ENCODE measurements at places on chromosomes 12 and 14.

- DNase-seq = no peak
These were observed 42.2 kb upstream of the TBX3 start for GRCh38 chr12:114726092-114726710.

- DNase-seq = no peak
These were observed 33.7 kb upstream of the HELB start for GRCh38 chr12:66268562-66268961.

DNA sequence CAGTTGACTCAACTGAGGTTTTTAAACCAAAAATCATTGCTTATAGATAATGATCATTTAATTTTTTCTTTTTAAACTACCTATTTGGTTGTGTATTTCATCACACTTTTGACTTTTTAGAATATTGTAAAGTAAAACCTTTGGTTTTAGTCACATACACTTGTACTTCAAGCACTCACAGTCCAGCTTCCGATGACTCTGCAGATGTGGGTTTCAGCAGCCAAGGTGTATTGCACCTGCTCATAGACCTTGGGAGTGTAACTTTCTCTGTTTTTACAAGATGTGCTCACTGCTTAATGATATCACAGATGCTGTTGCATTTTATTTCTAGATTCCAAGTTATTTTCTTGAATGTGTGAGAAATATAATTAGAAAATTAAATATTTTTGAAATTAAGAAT is 188.3 kb upstream of the SLC38A2 start:
- no peak for DNase-seq

- no peak for DNase-seq
These were observed 1.8 kb upstream of the MYL6B start for GRCh38 chr12:56150563-56150962.

GRCh38 chr14:33592297-33592696 is 358.6 kb downstream of the EGLN3 start:
- peak; percentile 24 for DNase-seq

- no peak for DNase-seq
These were observed 29.3 kb downstream of the MYF5 start for GRCh38 chr12:80745851-80746505.

- DNase-seq = no peak
These were observed 10.4 kb downstream of the NGB start for GRCh38 chr14:77260631-77261030.

DNA sequence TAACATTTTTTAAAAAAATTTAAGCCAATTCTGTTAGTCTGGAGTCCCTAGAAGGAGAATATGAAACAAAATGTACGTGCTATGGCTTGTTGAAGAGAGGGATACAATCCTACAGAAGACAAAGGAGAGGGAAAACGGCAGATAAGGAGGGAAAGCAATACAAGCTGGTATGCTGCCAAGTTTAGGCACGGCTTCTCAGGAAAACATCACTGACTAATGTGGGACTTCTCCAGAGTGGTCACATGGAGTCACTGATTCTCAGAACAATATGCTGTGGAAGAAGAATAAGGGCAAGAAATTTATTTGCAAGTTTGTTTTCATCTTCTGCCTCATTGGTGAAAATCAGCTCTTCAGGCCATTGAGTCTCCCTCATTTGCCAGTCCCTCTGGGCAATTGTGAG is 22.9 kb upstream of the NR1H4 start:
- DNase-seq = peak; percentile 48

- no peak for DNase-seq
These were observed 4.4 kb upstream of the DCP1B start for GRCh38 chr12:2008677-2009076.

DNA sequence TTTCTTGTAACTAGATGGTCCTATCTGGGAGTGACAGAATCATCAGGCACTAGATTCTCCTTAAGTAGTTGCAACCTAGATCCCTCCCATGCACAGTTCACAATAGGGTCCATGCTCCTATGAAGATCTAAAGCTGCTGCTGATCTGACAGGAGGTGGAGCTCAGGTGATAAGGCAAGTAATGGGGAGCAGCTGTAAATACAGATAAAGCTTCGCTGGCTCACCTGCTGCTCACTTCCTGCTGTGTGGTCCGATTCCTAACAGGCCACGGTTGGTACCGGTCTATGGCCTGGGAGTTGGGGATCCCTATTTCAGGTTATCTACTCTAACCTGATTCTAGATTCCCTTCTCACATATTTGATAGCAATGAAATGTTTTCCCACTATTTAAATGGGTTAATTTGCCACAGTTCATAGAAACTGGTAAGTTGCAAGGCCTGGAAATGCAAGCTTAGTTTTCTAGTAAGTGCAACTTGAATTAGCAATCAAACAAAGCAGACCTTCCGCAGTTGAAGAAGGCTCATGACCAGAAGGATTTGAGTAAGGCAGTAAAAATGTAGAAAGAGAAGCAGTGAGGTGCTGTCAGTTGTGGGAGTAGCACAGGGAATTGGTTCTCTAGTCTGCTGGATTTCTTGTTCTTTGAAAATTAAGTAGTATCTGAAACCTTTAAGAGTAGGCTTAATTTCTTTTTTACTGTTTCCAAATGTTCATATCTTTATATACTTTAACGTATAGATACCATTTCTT is 332.3 kb downstream of the EGLN3 start:
- DNase-seq = no peak

- no peak for DNase-seq
These were observed 4.0 kb downstream of the NUDT14 start for GRCh38 chr14:105177082-105177481.

- DNase-seq = no peak
These were observed 13.6 kb downstream of the ITGA7 start for GRCh38 chr12:55694188-55694515.

- DNase-seq = no peak
These were observed 37.0 kb upstream of the FBXO33 start for GRCh38 chr14:39469094-39469710.

DNA sequence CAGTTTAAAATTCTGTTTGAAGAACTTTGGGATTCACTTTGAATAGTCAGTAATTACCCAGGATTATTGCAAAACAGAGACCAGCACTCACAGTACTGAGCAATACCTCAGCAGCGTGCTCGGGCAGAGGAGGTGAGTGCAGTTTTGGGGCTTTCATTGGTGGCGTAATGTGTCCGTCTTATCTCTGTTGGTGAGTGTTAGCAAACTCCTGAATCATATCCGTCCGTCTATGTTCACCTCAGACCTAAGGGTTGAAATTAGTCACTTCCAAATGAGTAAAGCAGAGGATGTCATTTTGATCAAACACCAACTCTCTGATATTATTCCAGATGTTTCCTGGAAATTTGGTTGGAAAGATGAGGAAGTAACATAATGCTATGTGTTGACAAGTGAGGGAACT is 82.8 kb downstream of the BORCS5 start:
- peak; percentile 14 for DNase-seq

DNA sequence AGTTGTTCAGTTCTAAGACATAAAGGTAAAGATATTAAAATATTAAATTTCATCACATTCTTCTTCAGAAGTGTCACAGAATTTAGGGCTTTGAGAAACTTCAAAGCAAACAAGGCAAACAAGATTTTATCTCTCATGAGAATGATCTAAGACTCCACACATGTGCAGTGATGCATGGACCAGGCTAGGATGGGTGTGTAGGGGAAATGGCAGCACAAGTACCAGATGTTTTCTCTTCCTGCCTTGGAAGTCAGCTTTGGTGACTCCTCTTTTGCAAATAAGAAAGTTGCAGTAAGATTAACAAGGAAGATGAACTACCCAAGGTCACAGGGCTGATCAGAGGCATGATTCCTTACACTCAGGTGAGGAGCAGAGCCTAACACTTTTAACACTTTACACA is 163.8 kb upstream of the LMNTD1 start:
- DNase-seq = no peak

DNA sequence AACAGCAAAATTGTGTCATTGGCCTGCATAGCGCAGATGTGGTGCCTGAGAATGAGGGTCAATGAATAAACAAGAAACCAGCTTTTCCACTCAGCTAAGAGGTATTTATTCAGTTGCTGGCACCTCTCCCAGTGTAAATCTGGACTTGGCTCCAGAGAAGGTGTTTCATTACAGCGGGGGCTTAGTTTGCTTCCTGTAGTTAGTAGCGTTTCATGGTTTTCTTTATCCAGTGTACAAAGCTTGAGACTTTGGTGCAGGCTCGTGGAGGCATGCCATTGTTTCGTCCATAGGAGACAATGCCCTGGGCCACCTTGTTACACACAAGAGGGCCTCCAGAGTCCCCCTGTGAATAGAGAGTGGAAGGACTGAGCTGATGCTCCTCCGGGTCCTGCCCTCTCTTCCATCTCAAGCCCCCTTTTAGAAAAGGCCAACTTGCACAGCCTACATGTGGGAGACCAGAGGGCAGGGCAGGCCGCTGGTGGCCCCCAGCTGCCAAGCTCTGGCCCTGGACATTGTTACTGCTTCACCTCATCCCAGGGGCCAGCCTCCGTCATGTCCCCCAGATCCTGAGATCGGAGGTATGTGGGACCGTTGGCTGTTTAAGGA is 3.0 kb downstream of the GZMB start:
- DNase-seq = no peak

GRCh38 chr14:105315211-105315721 is 718 bp downstream of the PACS2 start:
- DNase-seq = peak; percentile 10

DNA sequence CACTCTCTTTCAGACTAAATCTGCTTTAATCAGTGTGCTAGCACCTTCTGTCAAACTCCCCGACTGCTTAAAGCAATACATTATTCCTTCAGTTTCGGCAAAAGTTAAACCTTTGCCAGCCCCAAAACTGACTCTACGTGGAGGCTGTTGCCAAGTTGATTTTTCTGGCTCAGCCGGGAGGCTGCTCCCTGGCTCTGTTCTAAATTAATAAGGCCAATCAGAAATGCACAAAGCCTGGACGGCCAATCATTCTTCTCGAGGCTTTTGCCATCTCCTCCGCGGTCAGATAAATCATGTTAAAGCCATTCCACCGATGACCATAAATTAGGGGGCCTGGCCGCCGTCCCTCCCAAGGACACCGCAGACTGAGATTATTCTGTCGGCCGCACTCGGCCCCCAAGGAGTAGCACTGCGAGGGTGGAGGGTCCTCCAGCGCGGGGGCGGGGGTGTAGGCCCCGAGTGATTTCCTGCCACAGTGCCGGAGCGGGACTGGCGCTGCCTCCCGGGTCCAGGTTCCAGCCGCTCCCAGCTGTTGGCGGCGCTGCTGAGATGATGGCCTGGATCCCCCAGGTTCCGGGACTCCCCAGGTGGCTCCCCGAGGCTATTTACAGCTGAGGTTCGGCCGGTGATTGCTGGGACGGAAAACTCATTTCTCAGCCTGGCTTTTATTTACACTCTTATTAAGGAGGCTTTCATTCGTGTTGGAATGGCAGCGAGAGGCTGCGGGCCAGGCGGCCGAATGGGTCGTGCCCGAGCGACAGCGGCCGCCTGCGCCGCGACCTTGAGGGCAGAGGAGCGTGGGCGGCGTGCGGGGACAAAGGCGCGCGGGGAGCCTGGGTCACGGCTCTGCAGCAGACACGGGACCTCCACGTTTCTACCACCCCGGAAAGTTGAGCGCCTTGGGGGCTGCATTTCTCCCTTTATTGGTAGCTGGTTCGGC is 165.1 kb downstream of the MON2 start:
- peak; percentile 79 for DNase-seq

- DNase-seq = peak; percentile 17
These were observed 2.8 kb upstream of the PYROXD1 start for GRCh38 chr12:21434699-21435098.

- DNase-seq = no peak
These were observed 207.9 kb downstream of the EFCAB11 start for GRCh38 chr14:89746654-89747053.

DNA sequence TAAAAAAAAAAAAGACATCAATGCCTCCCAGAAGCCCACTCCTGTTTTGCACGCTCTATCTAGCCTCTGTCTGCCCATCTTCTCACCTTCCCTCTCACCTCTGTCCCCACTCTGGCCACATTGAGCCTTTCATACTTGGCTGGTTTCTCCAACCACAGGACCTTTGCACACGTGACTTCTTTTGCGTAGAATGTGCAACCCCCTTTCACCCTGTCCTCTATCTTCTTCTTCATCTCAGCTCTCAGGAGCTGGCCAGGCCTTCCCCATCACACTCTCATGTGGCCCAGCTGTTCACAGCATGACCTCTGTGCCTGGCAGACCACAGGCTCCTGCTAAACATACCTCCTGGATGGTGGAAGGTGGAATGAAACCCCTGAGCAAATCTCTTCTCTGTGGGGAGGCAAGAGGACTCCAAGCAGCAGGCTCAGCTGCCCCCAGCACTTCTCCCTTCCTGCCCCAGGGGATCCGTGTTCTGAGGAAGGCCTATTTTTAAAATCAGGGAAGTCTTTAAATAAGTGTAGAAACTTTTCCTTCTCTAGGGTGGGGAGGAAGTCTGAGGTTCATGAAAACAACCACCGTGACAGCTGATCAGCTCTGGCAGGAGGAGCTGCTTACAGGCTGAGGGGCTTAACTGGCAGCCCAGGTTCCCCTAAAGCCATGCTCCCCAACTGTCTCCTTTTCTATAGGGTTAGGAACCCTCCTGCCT is 11.6 kb downstream of the HVCN1 start:
- no peak for DNase-seq

GRCh38 chr12:98922871-98923270 is 277.8 kb downstream of the APAF1 start:
- DNase-seq = no peak
